ENCODE measurements at places on chromosomes 7 and 10.

DNA sequence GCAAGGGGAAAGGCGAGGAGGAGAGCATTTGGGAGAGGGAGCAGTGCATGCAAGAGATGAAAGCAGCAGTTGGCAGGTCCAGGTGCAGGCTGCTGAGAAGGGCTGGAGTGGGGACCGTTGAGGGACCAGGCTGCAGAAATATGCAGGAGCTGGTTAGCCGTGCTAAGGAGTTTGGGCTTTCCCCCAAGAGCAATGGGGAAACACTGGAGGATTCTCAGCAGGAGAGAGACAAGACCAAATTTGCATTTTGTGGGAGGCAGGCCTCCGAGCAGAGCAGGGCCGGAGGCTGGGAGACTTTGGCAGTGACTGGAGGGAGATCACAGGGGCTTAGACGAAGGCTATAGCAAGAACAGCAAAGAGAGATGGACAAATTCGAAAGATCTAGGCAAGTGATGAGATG lies 11.8 kb downstream of the BTBD16 start:
- no peak for DNase-seq

DNA sequence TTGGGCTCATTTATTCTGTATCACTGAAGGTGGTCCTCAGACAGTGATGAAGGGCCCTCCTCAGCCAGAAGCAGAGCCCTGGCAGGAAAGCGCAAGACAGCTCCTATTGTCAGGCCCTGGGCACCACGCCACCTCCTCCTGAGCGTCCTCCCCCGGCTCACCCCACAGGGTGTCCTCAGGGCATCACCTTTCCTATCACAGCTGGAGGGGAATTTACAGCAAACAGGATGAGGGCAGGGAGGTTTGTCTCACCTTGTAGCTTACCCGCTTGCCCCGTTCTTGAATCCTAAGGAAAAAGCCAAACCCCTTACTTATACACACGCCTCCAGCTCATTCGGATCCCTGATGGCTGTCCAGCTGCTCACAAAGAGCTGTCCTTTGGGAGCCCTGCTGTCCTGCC lies 50.2 kb upstream of the LANCL2 start:
- no peak for DNase-seq

DNA sequence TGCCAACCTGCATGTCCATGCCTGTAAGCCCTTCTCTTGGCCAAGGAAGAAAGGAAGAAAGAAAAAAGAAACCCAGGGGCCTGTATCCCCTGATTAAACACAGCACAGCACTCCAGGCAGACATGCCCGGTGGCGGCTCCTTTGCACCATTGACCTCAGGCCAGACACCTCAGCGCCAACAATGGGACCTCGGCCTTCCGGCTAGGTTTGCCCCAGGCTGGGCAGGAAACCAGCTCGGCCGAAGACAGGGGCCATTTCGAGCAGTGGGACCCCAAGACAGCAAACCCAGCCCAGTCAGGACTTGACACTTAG lies 2.8 kb downstream of the HOXA10 start:
- DNase-seq = no peak

DNA sequence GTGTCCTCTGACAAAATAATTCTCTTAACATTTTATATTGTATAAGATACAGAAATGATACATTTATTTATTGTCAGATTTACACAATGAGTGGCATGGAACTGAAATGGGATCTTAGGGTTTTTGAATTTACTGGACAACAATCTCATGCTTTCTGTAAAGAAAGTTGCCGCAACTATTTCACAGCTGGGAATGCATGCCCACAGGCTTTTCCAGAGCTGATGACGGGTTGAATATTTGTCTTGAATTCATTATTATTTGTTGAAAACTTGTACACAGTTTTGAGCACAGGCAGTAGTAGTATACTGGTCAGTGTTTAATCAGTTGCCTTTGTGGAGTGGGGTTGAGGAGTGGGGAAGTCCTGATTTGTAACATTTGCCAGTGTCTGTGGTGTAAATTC lies 20.5 kb upstream of the MRC1 start:
- DNase-seq = no peak

DNA sequence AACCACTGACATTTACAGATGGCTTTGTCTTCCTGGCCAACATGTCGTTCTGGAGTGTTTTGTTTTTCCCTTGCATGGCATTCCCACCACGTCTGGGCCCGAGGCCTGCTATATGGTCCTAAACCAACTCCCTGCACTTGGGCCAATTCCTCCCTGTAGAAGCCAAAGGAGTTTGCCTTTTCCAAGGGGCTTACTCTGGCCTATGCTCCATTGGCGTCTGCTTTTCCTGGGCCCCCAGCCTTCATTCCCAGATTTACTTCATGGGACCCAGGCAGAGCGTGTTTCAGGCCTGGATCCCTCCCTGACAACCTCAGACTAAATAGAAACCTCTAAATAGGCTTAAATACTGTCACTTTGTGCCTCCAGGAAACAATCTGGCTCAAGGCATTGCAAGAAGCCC lies 60.7 kb downstream of the MINDY4 start:
- DNase-seq = no peak

DNA sequence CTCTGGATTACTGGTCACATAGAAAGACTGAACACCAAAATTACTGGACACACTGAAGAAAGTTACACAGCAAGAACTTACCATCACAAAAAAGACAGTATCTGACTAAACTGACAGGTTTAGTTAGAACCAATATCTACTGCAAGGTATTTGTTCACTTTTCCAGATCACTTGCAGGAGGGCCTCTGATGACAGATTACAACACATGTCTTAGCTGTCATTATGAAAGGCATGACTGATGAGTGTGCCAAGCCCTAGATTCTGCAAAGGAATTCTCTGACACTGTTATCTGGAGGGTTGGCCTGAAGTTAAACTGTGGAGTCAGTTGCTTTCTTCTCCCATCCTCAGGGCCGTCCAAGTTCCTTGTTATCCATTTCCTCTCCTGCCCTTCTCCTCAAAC lies 242.7 kb downstream of the KIF20B start:
- DNase-seq = no peak

DNA sequence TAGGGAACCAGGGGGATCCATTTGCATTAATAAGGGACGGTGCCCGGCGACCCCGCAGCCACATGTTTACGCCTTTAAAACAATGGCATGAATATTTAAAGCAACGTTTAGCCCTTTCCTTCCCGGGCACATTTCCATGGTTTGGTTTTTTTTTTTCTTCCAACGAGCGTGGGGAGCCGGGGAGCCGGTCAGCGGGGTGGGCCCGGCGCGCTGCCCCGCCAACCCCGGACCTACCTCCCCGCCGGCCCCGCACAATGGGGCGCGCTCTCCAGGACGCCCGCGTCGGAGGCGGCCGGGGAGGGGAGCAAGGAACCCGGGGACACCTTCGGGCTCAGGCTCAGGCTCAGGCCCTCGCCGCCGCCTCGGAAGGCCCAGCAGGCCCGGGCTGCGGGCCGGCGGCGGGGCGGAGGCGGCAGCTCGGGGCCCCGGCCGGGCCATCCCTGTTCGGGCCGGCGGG lies 1.0 kb downstream of the SEPHS1 start:
- no peak for DNase-seq

DNA sequence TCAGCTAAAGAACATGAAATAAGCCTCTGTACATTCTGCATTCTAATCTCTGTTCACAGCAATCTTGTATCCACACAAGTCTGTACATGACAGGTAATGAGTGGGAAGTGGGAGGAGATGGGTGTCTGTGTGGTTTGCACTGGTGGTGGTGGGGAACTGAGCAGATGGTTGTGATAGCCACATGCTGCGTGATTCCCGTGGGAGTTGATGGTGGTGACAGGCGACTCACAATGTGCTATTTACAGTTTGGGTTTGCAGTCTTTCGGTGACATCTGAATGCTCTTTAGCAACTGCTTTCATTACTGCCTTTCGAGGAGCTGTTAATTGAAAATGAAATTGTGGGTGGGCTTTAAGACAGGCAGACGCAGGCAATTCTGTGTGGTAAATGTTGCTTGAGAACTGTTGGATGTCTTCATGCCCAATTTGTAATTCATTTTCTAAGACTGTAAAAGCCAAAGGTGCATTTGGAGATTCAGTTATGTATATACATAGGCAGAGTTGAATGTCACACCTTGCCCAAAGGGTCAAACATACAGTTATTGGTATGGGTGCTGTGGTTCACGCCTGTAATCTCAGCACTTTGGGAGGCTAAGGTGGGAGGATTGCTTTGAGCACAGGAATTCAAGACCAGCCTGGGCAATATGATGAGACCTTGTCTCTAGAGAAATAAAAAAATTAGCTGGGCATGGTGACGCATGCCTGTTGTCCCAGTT lies 308.2 kb downstream of the AUTS2 start:
- DNase-seq = no peak

DNA sequence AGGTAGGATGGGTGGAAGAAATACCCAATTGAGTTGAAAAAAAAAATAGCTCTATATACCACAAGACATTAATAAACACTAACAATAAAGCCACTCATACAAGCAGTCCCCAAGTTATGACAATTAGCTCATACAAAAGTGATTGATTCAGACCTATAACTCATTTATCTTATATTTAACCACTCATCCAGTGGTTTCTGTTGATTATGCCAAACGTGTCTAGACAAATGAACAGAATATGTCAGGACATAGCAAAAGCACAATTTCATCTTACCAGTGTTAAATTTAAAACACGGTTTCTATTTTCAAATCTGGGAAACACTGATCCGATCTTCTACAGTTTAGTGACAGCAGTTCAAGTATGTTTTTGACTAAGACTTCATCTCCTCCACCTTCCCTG lies 17.0 kb downstream of the ABI1 start:
- DNase-seq = no peak

DNA sequence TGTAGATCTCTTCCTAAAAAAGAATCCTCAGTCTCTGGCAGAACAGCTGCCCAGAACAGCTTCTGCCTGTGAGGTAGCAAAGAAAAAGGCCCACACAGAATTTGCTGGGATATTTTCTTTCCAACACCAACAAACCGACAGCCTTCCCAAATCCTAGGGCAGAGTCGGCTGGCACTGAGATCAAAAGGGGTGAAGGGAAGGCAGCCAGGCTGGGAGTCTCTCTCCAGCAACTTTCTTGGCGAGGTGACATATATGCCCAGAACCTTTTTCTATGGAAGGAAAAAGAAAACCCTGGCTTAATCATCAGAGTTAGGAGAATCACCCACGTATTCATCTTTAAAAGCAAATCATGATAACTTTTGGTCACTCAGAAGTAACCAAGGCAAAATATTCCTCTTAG lies 279.6 kb downstream of the DNAJB6 start:
- no peak for DNase-seq

DNA sequence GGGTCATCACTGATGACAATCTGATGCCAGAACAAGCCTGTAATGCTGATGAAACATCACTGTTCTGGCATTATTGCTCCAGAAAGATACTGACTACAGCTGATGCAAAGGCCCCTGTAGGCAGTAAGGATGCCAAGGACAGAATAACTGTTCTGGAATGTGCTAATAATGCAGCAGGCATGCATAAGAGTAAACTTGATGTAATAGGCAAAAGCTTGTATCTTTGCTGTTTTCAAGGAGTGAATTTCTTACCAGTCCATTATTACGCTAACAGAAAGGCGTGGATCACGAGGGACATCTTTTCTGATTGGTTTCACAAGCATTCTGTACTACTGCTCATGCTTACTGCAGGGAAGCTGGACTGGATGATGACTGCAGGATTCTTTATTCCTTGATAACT lies 18.7 kb downstream of the LCOR start:
- no peak for DNase-seq

DNA sequence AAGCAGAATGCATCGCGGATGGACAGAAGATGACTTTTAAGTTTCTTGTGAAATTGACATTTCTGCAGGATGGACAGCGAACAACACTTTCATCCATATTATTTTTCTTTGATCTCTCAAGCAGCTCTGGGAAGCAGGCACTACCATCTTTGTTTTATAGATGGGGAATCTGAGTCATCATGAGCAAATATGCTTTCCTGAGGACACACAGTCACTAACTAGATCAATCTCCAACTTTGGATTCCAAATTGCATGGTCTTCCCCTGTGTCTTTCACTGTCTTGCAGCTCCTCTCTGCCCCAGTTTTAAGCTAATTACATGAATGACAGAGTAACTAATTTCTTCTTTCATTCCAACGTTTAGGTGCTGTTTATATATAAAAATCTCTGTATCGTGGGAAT lies 201.5 kb downstream of the ADAM12 start:
- no peak for DNase-seq

- DNase-seq = no peak
Measured at GRCh38 chr10:125041856-125042506, 100.1 kb downstream of the ZRANB1 start.

GRCh38 chr7:100189061-100189460 lies 11.3 kb downstream of the STAG3 start:
- no peak for DNase-seq

GRCh38 chr7:116753130-116753529 lies 81.1 kb downstream of the MET start:
- no peak for DNase-seq

- DNase-seq = no peak
Measured at GRCh38 chr7:140557809-140558518, 78.7 kb upstream of the MKRN1 start.

DNA sequence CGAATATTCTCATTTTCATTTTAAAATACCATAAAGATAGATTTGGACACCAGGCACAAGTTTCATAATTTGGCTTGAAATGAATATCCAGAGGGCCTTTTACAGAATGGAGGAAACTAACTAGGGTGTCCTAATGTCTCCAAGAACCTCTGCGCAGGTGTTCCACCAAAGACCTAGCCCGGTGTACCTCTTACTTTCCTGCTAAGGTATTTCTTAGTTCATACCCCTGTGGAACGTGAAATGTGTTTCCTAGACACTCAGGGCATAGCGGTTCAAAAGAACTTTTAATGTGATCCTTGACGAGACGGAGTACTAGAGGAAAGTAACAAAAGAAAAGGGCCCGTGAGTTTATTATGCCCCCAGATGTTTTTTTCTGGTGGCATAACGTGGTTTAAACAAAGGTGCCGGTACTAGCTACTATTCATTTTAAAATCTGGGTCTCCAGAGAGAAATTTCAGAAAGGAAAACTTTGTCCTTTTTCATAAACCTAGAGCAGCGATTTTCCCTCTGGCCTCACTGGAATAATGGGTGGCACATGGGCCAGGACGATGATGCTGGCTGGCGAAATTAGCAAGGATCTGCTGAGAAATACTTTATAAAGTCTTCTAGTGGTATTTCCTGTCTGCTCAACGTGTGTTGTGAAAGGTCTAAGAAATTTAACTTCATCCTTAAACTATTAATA lies 1.4 kb downstream of the APBB1IP start:
- DNase-seq = no peak

GRCh38 chr7:47074702-47075153 lies 507.2 kb downstream of the TNS3 start:
- no peak for DNase-seq

DNA sequence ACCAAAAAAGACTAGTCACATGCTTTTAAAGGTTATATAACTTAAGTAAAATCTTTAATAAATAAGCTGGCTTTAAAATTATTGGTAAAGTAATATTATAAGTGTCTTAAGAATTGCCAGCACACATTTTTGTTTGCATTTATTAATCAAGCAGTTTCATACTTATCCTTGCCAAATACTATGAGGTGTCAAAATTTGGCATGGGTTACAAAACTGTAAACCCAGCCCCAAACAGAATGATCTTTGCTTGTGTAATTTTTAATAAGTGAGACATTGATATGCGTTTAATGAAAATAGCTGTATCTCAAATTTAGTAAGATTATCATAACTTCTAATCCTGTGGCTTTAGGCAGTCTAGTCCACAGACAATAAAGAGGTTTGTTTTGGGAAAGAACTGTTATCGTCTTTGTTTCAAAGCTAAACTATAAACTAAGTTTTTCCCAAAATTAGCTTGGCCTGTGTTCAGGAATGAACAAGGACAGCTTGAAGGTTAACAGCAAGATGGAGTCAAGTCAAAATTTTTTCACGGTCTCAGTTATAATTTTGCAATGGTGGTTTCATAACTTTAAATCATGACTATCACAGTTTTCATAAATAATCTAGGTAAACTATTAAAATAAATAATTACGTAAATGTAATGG lies 72.8 kb downstream of the ST8SIA6 start:
- DNase-seq = no peak

- DNase-seq = no peak
Measured at GRCh38 chr10:7310076-7310475, 100.8 kb downstream of the SFMBT2 start.

Measured in stimulated activated effector memory CD8-positive, alpha-beta T cell treated with anti-CD3 and anti-CD28 coated beads, Interleukin-12 subunit alpha, Interleukin-12 subunit beta, amount 100 ng/mL, for 72 hours (primary cell).